ENCODE measurements at places on chromosomes 12 and 14. TPM values are rescaled to one million over a fixed set of nuclear protein-coding genes. Genes with fewer than 3 reads are reported as not detected.

GRCh38 chr12:73361156-73361863 is 1089.1 kb downstream of the TRHDE start:
- no peak for DNase-seq

DNA sequence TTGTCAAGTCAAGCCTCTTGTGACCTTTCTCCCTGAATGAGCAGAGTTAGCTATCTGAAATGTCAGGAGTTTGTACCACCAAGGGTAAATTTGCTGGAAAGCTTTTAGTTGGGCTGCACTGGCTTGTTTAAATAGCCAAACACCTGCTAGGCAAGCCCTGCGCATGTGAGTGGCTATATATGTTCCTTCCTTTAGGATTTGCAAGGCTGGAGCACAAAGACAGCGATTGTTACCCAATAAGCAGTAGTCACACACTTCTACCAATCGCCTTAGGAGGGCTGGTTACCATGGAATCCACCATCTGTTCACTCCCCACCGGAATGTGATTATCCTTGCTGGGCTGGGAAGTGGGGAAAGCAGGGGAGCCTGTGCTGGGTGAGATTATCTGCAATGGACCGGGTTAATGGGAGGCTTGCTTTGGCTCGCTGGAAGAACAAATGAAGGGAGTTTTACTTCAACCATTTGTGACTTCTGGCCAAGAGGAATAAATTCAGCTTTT is 102.5 kb downstream of the FGD4 start:
- DNase-seq, result no peak

TMEM121 gene
- 2.1 TPM for total RNA-seq

DNA sequence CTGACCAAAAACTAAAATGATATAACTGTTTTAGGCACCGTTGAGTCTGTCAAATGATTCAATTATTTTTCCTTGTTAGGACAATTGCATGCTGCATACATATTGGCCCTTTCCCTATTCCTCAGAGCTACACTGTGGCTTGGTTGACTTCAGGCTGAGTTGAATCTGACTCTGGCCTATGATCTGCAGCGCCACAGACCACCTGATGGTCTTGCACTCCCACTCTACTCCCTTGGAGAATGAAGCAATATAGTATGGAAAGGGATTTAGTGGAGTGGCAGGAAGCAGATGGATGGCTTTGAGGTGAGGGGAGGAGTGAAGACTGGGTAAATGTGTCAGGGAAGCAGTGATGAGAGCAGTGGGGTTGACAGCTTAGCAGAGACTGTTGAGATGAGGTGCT is 579.0 kb upstream of the STXBP6 start:
- no peak for DNase-seq

DNA sequence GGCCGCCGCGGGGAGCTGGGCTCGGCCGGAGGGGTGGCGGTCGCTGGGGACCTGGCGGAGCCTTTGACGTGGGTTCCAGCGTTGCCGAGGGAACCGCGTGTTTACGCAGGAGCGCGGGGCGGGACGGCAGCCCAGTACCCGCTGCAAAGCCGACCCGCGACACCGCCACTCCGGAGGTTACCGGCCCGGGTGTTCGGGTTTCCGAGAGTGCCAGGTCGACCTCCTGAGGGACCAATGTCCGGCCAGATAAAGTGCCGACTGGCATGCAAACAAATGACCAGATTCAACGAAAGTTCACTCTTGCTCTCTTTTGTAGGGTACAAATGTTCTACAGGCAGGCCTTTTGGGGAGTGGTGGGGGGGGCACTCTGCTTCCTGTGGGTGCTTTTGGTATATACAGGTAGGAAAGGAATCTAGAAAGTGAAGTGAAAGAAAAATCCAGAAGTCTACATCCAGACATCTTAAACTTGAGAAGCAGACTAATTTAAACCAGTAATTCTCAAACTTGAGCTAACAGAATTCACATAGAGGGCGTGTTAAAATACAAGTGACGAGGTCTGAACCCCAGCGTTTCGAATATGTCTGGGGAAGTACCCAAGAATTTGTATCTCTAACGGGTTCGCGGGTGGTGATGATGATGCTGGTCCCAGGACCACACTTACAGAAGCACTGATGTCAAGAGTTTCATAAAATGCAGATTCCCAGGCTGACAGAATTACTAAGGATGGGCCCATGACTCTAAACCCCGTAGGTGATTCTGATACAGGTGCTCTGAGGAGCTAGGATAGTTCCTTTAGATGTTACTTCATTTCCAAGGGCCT is at the start of gene GPR135:
Gene GPR135 (minus strand): TSS at position 65 of the 820 bp plus-strand sequence. CDS start 154 bp downstream, outside the sequence.
- DNase-seq, result no peak

GRCh38 chr12:92047393-92047826 is 98.2 kb downstream of the BTG1 start:
- DNase-seq, result no peak

DNA sequence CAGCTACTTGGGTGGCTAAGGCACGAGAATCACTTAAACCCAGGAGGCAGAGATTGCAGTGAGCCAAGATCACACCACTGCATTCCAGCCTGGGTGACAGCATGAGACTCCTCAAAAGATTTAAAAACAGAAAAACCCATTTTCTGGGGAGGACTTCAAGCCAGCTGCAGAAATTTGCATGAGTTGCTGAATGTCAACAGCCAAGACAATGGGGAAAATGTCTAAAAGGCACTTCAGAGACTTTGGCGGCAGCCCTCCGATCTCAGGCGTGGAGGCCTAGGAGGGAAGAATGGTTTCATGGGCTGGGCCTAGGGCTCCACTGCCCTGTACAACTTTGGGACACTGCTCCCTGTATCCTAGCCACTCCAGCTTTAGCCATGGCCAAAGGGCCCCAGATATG is 177.8 kb upstream of the C14orf180 start:
- DNase-seq, result no peak

BDKRB2 gene
- 11.4 TPM for total RNA-seq

GRCh38 chr14:48008646-48009045 is 333.2 kb upstream of the MDGA2 start:
- DNase-seq, result no peak

GRCh38 chr12:66268562-66268961 is 33.7 kb upstream of the HELB start:
- no peak for DNase-seq

RPS6KL1 gene
- 23.6 TPM for total RNA-seq

DNA sequence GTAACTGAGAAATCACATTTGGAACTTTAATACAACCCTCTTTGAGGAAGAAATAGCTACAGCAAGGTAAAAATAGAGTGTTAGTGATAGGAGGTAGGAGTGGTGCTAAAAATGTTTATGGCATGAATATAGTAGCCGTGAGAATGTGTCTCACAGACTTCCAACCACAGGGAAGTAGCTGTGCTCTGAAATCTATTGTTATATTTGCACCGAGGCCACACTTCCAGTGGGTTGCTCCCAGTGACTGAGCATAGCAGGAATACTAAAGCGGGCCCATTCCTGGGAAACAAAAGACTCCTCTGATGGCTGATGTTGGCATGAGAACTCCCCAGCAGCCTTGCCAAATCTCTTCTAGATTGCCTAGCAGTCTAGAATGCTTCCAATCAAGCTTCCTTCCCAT is 174.1 kb upstream of the PLXNC1 start:
- DNase-seq, result no peak

GRCh38 chr14:45785240-45785639 is 532.2 kb upstream of the MIS18BP1 start:
- DNase-seq, result no peak

CD4 gene
- total RNA-seq, result 31.3 TPM

DNA sequence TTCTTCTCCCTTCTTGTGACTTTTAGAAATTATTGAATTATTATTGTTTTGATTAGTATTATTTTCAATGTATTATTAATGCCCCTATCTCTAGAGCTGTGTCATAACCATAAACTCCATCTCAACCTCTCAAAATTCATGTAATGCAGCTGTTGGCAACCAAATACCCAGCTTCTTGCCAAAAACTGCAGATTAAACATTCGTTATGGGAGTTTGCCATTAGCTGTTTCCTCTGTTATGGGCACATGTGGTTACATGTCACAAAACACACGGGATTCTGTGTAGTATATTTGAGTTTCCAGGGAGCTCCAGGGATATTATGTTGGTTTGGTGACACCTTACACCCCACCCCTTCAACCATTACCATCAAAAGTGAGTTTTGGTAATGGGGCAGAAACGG is 2.8 kb upstream of the ALX1 start:
- no peak for DNase-seq

GRCh38 chr14:99590746-99591555 is 13.1 kb downstream of the CCDC85C start:
- DNase-seq, result no peak

IGF1 gene
- total RNA-seq, result 415 TPM

GRCh38 chr12:110281549-110282299 is 677 bp downstream of the ATP2A2 start:
- DNase-seq, result no peak

ZFHX2 gene
- total RNA-seq, result 3.1 TPM

GRCh38 chr12:75603475-75603874 is 92.1 kb upstream of the KRR1 start:
- no peak for DNase-seq

GRCh38 chr14:99968941-99969340 is 96.3 kb upstream of the EVL start:
- DNase-seq, result no peak

LRTM2 gene
- not detected for total RNA-seq

- no peak for DNase-seq
These were observed 129.6 kb upstream of the GARIN2 start for GRCh38 chr14:67059596-67059995.

- DNase-seq, result no peak
These were observed 75.0 kb upstream of the HIF1A start for GRCh38 chr14:61620130-61620946.

GDF3 gene
- 0.26 TPM for total RNA-seq

DNA sequence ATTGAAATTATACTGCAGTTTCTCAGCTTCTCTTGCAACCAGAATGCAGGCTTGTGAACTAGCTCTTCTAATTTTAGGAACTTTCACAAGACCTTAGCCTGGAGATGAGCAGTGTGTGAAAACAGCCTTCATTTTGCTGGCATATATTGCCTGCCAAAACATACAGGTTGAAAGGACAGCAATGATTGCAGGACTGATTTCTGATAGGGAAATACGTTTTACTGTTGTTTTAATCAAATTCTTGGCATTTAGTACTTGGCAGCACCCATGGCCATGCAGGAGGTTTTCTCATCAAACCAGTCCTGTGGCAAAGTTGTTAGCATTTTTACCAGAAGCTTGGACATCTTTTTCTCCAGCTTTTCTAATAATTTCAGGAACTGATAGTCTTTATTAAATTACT is 91.9 kb upstream of the MUCL1 start:
- no peak for DNase-seq

All from mesenteric fat pad (tissue), 1 donor.